ENCODE measurements at places on chromosomes 5 and 9. TPM values are rescaled to one million over a fixed set of nuclear protein-coding genes. Genes with fewer than 3 reads are reported as not detected.

Gene BARHL1
- total RNA-seq, result not detected

Gene CCDC183
- 4.2 TPM for total RNA-seq

Gene SLC25A2
- total RNA-seq, result 4.5 TPM

Gene IL33
- 17.5 TPM for total RNA-seq

Gene TMEM245
- total RNA-seq, result 222 TPM

Gene POU5F2
- total RNA-seq, result 9.4 TPM

Gene SIT1
- total RNA-seq, result 1.1 TPM

Gene LMX1B
- total RNA-seq, result 5.5 TPM

DNA sequence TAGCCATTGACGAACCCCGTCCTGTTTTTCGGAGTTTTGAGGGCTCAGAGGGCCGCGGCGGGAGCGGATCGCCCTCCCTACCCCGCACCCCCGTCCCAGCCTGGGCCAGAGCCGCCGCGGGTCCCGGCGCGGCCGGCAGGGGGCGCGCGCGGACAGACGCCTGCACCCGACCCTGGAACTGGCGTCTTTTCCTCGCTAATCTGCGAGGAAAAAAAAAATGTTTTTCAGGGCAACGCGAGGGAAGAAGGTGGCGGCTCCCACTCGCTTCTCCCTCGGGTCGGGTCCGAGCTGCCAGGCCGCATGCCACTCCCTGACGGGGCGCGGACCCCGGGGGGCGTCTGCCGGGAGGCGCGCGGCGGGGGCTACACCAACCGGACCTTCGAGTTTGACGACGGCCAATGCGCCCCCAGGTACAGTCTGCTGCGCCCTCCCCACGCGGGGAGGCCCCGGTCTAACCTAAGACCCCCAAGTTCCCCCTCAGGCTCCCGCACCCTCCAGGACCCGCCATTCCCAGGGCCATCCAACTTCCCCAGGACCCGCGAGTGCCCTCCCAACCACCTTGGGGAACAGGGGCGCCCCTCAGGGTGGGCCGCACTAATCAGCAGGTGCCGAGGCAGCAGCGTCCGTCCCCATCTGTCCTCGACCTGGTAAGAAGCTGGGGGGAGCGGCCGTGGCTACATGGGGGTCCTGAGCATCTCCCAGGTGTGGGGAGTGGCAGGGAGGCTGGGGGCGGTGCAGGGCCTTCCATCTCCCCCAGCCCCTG lies at the start of gene KCNT1:
Gene KCNT1, plus strand, starts transcription at position 227 of the 763 bp plus-strand sequence. Its CDS starts 74 bp downstream, at position 301.
- H3K36me3 ChIP-seq, result no peaks in the 10 kb centered on the region
- no peaks in the 10 kb centered on the region for H3K27me3 ChIP-seq
- DNase-seq, result peak; percentile 38
- no peak within 1 kb of the TSS for H3K27ac ChIP-seq
- H3K4me3 ChIP-seq, result no peak within 1 kb of the TSS

GRCh38 chr9:101477214-101477613 lies 41.6 kb upstream of the ALDOB start:
- no peaks in the 10 kb centered on the region for H3K27me3 ChIP-seq
- DNase-seq, result no peak
- no peak overlapping the region for H3K4me3 ChIP-seq
- H3K27ac ChIP-seq, result no peak overlapping the region
- no peaks in the 10 kb centered on the region for H3K36me3 ChIP-seq
- H3K4me1 ChIP-seq, result peaks cover 18% of the 10 kb centered on the region

DNA sequence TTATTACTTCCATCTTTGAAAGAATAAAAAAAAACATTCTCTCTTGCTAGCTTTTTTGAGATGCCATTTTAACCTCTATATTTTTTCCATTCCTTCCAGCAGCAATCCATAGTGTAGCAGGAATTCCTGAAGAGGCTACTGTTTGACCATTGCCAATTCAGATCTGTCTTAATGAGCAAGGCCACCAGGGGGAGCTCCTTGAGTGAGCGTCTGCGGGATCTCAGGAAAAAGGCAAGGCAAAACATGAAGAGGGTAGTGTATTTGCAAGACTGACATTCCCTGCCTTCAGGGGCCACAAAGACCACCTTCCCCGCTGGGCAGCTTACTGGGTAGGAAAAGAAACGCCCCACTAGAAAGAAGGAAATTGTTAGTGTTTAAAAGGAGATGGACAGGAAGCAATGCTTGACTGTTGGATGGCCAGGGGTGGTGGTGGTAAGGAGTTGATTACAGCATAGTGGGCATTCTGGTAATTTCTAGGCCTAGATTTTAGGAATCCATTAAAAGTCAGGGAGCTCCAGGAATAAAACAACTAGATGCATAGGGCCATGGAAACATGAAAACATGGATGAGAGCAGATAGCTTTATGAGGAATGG lies 206.6 kb upstream of the HAPLN1 start:
- peak; percentile 76 for DNase-seq
- no peaks in the 10 kb centered on the region for H3K36me3 ChIP-seq
- H3K27me3 ChIP-seq, result no peaks in the 10 kb centered on the region

DNA sequence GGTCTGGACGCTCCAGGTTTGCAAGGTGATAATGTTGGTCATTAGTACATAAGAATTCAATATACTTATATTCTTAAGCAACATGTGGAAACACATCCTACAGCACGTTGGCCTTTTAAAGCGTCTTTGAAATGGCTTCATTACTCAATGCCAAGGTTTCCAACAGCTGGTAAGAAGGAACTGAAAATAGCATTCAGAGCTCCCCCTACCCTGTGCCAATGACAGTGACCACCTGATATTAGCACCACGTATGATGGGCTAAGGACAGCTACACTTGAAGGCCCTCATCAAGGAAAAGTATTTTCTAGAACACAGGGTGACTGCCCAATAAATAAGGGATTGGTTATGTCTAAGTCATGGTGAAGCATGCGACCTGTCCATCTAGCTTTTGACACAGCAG lies 9.9 kb downstream of the ZNF622 start:
- H3K4me1 ChIP-seq, result peaks cover 11% of the 10 kb centered on the region
- H3K36me3 ChIP-seq, result peaks cover 23% of the 10 kb centered on the region
- no peak for DNase-seq
- no peaks in the 10 kb centered on the region for H3K27me3 ChIP-seq
- H3K4me3 ChIP-seq, result no peak overlapping the region

DNA sequence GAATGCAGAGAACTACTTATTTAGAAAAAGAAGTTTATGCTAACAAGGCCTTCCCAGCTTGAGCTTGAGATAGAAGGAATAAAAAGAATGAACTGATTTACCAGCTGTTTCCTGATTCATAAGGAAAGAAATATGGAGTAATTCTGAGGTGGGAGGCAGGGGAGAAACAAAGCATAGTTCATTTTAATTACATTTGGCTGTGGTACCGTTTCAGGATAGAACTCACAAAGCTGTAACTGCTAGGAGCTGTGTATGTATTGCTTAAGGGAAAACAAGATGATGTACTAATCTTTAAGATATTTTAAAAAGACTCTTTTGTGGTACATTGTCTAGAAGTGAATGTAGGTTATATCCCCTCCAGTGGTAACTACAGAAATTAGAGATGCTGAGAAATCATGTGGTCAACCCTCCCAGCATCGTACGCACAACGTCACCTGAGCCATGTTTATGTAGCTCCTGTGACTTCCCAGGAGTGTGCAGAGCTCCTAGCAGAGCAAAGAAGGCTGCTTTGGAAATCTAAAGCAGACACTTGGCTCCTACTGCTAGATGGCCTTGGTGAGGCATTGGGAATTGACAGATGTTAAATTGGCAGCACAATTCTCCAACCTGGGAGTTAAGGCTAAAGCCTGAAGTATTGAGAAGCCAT lies 208.3 kb upstream of the VLDLR start:
- no peak overlapping the region for H3K4me3 ChIP-seq
- H3K27me3 ChIP-seq, result no peaks in the 10 kb centered on the region
- no peaks in the 10 kb centered on the region for H3K36me3 ChIP-seq
- peaks cover 7% of the 10 kb centered on the region for H3K4me1 ChIP-seq
- no peak overlapping the region for H3K27ac ChIP-seq

DNA sequence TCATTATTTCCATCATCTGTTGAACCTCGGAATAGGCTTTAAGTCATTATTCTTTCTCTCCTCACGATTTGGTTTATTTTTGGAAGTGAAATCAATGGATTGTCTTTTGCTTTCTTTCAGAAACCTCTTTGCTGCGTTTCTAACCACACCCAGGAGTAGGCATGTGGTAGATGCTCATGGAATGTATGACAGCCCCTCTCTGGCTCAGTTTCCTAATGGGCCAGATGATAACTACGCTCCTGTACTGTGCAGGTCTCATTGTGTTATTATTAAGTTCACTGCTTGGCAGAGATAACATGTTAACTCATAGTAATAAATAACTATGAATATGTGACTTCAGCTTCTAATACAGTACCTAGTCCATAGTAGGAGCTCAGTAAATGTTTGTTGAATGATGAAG lies 175.5 kb upstream of the KLF4 start:
- no peak overlapping the region for H3K4me3 ChIP-seq
- DNase-seq, result no peak
- H3K4me1 ChIP-seq, result no peaks in the 10 kb centered on the region
- H3K27ac ChIP-seq, result no peak overlapping the region

DNA sequence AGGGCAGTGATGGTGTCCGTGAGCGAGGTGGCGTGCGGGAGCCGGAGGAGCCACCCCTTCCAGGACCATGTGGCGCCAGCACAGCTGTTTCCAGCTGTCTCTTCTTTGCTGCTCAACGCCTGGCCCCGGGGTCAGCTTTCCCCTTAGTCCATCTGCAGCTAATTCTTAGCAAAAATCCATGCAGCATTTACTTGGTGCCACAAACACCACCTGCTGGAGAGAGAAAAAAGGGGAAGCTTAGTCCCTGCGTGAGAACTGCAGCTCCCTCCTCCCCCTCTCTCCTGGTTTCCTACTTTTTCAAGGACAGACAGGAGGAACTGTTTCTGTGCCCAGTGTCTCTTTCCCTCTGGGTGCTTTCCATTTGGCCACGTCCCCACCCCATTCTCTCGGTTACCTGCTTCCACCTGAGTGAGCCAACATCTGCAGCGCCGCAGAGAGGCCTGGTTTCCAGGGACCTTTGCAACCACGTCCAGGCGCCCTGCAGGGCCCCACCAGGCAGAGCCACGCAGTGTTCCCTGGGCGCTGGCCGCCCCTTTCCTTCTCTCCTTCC lies 3.4 kb downstream of the SLC6A19 start:
- DNase-seq, result no peak
- H3K36me3 ChIP-seq, result no peaks in the 10 kb centered on the region
- H3K4me3 ChIP-seq, result no peak overlapping the region
- no peak overlapping the region for H3K27ac ChIP-seq
- H3K27me3 ChIP-seq, result no peaks in the 10 kb centered on the region
- no peaks in the 10 kb centered on the region for H3K4me1 ChIP-seq

GRCh38 chr5:148966348-148966747 lies 96.5 kb downstream of the SH3TC2 start:
- no peaks in the 10 kb centered on the region for H3K36me3 ChIP-seq
- H3K4me3 ChIP-seq, result no peak overlapping the region
- H3K27ac ChIP-seq, result peak overlapping the region; percentile 77
- peaks cover 22% of the 10 kb centered on the region for H3K4me1 ChIP-seq
- peak; percentile 92 for DNase-seq
- no peaks in the 10 kb centered on the region for H3K27me3 ChIP-seq

DNA sequence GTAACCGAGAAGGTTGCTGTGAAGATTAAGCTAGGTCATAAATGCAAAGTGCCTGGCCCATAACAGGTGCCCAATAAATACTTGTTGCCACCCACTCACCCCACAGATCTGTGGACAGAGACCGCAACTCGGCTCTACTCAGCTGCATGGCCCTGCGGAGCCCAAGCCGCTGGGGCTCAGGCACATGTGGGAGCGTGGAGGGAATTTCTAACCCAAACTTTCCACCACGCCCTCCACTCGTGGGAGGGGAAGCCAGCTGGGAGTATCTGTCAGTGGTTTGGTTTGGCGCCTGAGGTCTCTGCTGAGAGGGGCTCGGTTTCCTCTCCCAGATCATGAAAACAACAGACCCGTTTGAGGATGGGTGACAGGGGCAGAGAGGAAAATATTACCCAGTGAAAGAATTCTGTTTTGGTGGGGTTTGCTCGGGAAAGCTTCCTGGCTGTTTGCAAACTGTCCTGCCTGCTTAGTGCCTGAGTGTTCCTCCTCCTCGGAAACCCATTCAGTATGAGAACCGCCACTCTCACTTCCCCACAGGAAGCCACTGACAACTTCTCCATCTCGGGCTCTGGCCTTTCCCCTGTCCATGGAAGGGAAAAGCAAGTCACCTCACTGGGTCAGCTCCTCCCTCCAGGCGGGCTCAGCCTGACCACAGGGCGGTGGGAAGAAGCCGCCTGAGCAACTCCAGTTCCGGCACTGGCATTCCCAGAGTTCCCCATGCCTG lies 60.1 kb downstream of the RGS3 start:
- peak overlapping the region; percentile 7 for H3K27ac ChIP-seq
- H3K4me3 ChIP-seq, result no peak overlapping the region
- H3K27me3 ChIP-seq, result no peaks in the 10 kb centered on the region

- no peak overlapping the region for H3K4me3 ChIP-seq
- H3K27me3 ChIP-seq, result peaks cover 5% of the 10 kb centered on the region
- H3K36me3 ChIP-seq, result peaks cover 3% of the 10 kb centered on the region
- peak; percentile 41 for DNase-seq
- H3K4me1 ChIP-seq, result no peaks in the 10 kb centered on the region
Observed at GRCh38 chr9:127751269-127752054, 16.4 kb upstream of the TOR2A start.

GRCh38 chr9:4143936-4144717 lies 155.7 kb downstream of the GLIS3 start:
- no peak overlapping the region for H3K4me3 ChIP-seq
- no peak for DNase-seq
- H3K27ac ChIP-seq, result no peak overlapping the region
- no peaks in the 10 kb centered on the region for H3K36me3 ChIP-seq
- H3K4me1 ChIP-seq, result peaks cover 36% of the 10 kb centered on the region

DNA sequence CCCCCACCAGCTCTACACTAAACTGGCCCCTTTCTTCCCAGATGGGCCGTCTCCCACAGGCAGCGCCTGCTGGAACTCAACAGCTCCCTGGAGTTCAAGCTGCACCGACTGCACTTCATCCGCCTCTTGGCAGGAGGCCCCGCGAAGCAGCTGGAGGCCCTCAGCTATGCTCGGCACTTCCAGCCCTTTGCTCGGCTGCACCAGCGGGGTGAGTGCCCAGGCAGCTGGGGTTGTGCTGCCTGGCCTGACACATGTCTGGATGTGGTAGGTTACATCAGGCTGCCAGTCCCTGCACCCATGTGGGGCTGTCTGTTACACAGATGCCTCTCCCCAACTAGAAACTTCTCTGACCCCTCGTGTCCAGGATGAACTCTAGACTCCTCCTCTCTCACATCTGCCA lies 9.8 kb downstream of the NHP2 start:
- H3K27me3 ChIP-seq, result no peaks in the 10 kb centered on the region
- H3K4me3 ChIP-seq, result no peak overlapping the region
- H3K27ac ChIP-seq, result no peak overlapping the region
- peak; percentile 24 for DNase-seq
- no peaks in the 10 kb centered on the region for H3K4me1 ChIP-seq

DNA sequence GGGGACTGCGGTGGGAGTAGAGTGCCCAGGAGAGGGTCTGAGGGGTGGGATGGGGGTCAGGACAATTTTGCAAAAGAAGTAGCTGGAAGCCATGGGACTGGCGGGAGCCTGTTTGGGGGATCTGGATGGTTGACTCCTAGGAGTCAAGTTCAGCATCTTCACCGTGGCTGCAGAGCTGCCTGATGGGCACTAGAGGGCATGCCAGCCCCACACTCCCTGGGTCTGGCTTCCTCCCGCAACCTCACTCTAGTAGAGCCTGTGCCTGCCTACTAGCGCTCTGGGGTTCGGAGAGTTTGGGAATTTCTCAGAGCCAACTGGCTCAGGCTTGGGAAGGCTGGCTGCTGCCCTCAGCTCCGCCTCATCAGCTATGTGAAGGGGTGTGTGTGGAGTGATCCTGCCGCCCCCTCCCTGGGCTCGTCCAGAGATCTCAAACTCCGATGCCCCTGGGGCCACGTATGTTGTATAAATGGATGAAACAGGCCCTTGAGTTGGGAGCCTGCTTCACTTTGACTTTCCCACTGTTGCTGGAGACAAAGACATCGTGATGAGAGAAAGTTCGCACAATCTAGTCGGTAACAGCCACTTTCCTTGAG lies 10.8 kb downstream of the TSPAN17 start:
- peaks cover 8% of the 10 kb centered on the region for H3K36me3 ChIP-seq
- no peaks in the 10 kb centered on the region for H3K4me1 ChIP-seq
- peak; percentile 56 for DNase-seq
- H3K4me3 ChIP-seq, result no peak overlapping the region
- H3K27ac ChIP-seq, result no peak overlapping the region
- no peaks in the 10 kb centered on the region for H3K27me3 ChIP-seq

All from thyroid gland (tissue), 4 donors.